ENCODE measurements at places on chromosomes 2 and 18. TPM values are rescaled to one million over a fixed set of nuclear protein-coding genes. Genes with fewer than 3 reads are reported as not detected.
A peak's percentile ranks its signal among the peaks of the same experiment; 100 is the strongest.

GRCh38 chr2:196530910-196531309 is 108.6 kb upstream of the CCDC150 start:
- no peak overlapping the region for H3K27ac ChIP-seq
- H3K4me3 ChIP-seq: no peak overlapping the region
- H3K27me3 ChIP-seq: no peaks in the 10 kb centered on the region
- H3K36me3 ChIP-seq: no peaks in the 10 kb centered on the region
- no peaks in the 10 kb centered on the region for H3K4me1 ChIP-seq
- DNase-seq: no peak

DNA sequence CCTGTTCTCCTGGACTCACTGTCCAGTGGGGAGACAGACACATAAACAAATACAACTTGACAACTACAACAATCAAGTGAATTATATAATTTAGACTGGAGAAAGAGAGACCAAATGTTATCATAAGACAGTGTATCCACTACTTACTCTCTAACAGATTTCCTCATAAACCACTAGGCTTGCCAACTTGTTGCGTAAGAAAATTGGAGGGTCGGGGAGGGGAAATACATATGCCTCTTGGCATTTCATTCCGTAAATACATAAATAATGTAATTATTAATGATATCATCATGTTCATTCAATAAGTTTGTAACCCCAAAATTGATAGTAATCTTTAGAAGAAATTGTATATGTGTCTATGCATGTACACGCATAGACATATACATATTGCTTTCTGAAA is 14.9 kb downstream of the RAB6D start:
- H3K27ac ChIP-seq: no peak overlapping the region
- no peak overlapping the region for H3K4me3 ChIP-seq
- no peaks in the 10 kb centered on the region for H3K36me3 ChIP-seq
- H3K27me3 ChIP-seq: no peaks in the 10 kb centered on the region
- DNase-seq: peak; percentile 35

DNA sequence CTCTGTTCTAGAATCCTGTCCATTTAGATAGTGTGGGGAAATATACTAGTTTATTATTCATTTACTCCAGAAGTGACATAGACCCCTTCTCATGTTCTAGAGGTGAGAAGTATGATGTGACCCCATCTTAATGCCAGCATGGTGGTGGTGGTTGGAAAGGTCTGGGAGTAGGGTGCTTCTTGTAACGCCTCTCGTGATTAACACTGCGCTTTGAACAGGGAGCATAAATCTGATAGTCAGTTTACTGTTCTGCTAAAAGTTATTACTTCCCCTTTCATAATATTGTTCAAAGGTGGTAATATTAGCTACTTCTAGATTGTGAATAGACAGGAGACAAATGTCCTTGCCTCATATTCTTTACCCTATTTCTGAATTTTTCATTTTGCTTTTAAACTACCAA is 35.6 kb downstream of the EHBP1 start:
- no peaks in the 10 kb centered on the region for H3K27me3 ChIP-seq
- H3K4me1 ChIP-seq: no peaks in the 10 kb centered on the region
- no peak overlapping the region for H3K27ac ChIP-seq

DNA sequence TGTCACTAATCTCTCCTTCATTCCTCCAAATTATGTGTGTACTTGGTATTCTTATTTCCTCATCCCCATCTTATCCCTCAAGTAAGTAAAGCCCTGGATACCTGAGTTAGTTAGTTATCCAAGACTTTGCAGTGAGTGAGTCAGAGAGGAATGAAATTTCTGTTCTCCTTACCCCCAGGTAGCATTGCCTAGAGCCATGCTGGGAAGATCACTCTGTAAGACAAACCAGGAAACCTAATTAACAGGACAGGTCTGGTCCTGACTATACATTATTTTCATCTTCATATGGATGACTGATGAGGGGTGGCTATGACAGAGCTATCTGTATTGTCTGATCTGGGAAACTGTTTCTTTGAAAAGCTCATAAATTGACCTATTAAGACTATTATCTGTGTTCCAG is 55.0 kb upstream of the ITGA6 start:
- H3K4me1 ChIP-seq: no peaks in the 10 kb centered on the region
- no peaks in the 10 kb centered on the region for H3K27me3 ChIP-seq
- H3K4me3 ChIP-seq: no peak overlapping the region
- DNase-seq: no peak

GRCh38 chr18:3340015-3340681 is 78.2 kb downstream of the MYL12B start:
- H3K36me3 ChIP-seq: no peaks in the 10 kb centered on the region
- no peak overlapping the region for H3K27ac ChIP-seq
- DNase-seq: no peak
- H3K27me3 ChIP-seq: no peaks in the 10 kb centered on the region

DNA sequence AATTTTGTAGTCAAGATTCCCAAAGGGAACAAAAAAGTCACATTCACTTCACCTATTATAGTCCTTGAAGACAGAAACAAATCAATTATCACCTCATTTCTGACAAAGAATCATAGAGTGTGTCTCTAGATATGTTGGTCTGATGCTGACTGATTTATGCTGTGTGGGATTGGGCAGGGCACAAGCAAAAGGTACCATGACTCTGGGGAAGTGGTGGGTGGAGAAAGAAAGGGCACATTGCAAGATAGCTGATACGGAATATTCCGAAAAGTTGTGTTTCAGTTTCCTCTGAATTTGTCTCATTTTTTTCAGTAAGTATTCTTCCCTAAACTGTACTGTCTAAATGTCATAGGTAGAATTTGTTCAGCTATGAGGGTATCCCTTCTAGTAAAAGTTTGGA is 268.0 kb downstream of the MREG start:
- DNase-seq: no peak
- H3K4me3 ChIP-seq: no peak overlapping the region
- no peaks in the 10 kb centered on the region for H3K36me3 ChIP-seq

- H3K27ac ChIP-seq: no peak overlapping the region
- H3K4me3 ChIP-seq: no peak overlapping the region
- no peaks in the 10 kb centered on the region for H3K4me1 ChIP-seq
- no peaks in the 10 kb centered on the region for H3K36me3 ChIP-seq
- H3K27me3 ChIP-seq: no peaks in the 10 kb centered on the region
Observed at GRCh38 chr18:52617931-52618330, 277.9 kb downstream of the DCC start.

DNA sequence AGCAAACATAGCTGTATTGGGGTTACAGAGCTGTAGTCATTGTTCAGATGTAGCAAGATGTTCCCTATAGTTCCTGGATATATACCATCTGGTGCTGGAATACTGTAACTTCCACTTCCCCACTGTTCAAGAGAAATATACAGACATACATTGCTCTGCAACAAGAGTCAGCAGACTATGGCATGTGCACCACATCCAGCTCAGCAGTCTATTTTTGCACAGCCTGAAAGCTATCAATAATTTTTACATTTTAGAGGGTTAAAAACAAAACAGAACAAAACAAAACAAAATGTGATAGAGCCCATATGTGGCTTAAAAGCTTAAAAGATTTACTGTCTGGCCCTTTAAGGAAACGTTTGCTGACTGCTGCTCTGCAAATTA is 31.8 kb upstream of the VIT start:
- H3K36me3 ChIP-seq: no peaks in the 10 kb centered on the region
- DNase-seq: peak; percentile 90
- H3K27me3 ChIP-seq: no peaks in the 10 kb centered on the region
- H3K4me3 ChIP-seq: no peak overlapping the region

- H3K27me3 ChIP-seq: no peaks in the 10 kb centered on the region
- H3K27ac ChIP-seq: no peak overlapping the region
- no peak for DNase-seq
- peaks cover 13% of the 10 kb centered on the region for H3K36me3 ChIP-seq
Observed at GRCh38 chr2:24021122-24021998, 11.5 kb downstream of the MFSD2B start.

DNA sequence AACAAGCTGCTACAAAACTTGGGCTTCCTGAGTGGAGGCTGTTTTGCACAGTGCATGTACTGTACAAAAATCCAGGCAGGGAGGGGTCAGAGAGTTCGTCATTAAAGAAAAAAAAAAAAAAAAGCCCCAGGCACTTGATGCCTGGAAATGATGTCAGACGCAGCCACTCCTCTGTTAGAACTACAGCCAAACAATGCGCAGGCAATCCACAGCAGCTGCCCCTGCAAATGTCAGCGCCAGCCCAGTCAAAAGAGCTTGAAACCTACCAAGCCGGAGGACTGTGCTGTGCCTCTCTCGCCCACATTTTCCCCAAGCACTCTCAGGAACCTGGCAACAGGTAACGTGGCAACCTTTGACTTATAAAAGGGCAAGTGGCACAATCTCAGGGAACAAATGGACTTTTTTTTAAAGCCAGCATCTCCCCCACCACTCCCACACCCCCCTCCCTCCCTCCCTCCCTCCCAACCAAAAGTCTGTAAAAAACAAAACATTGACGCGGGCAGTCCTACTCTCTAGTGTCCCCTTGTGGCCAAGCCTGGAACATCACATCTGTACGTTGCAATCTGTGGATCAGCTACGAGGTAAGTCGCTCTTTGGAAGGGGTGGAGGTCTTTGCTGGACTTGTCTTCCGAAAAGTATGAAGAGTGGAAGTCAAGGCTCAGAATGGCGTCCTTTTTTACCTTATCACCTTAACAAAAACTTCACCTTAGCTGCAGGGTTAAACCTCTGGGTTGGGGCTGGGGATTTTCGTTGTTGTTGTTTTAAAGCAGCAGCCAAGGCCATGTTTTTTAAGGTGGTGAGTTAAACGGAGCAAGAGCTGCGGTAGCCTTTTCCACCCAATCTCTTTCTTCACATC is 144.2 kb downstream of the TGIF1 start:
- peak; percentile 98 for DNase-seq
- H3K4me3 ChIP-seq: peak overlapping the region; percentile 20
- no peaks in the 10 kb centered on the region for H3K27me3 ChIP-seq
- H3K36me3 ChIP-seq: no peaks in the 10 kb centered on the region

GRCh38 chr2:59239146-59239545 is 998.0 kb upstream of the FANCL start:
- no peaks in the 10 kb centered on the region for H3K36me3 ChIP-seq
- no peak overlapping the region for H3K4me3 ChIP-seq
- no peak for DNase-seq
- H3K27me3 ChIP-seq: no peaks in the 10 kb centered on the region
- H3K4me1 ChIP-seq: no peaks in the 10 kb centered on the region

The ZCCHC2 gene
- polyA plus RNA-seq: 9.3 TPM

The PIK3C3 gene
- polyA plus RNA-seq: 27.1 TPM

The INHA gene
- polyA plus RNA-seq: 0.47 TPM

The GDF7 gene
- polyA plus RNA-seq: 0.10 TPM

The SCN2A gene
- 0.02 TPM for polyA plus RNA-seq

The CD28 gene
- polyA plus RNA-seq: 0.14 TPM
